ENCODE measurements at places on chromosomes 3 and 15.

- no peak for DNase-seq
Measured at GRCh38 chr3:147736226-147736625, 327.1 kb downstream of the ZIC1 start.

DNA sequence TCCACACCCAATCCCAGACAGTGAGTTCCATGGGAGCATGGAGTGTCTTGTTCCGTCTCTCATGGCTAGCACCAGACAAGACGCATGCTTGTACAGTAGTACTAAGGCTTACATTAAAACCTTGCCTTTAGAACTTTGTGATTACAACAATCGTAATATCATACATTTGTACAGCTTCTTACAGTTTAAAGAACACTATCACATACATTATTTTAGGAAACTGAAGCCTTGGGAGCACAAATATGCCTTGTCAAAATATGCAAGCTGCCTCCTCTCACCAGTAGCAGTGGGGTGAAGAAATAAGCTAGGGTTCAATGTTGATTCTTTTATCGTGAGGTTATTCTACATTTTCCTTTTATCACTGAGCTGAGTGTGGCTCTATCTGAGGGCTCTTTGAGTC lies 36.8 kb downstream of the ADAMTSL3 start:
- DNase-seq = no peak

DNA sequence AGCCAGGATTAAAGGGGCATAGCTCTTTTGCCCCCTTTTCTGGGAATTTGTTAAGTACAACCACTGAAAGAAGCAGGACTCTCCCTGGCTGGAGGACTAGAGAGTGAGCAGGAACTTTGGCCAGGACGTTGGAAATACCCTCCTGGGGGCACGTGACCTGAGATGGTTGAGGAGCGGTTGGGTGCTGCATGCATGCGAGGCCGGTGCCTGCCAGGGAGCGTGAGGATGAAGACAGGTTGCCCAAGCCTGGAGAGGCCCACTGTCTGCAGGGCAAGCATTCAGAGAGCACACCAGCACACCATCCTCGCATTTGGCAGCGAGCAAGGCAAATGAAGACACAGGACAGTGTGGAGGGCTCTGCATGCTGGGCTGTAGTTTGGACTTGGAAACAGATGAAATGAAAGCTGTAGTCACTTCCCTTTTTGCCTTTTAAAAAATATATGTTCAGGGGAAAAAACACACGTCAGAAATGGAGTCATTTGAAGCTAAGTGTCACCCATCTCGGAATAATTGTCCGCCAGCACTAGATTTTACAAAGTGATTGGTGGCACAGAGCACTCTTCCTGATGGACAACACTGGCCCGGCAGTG lies 217.6 kb downstream of the SLCO3A1 start:
- no peak for DNase-seq

DNA sequence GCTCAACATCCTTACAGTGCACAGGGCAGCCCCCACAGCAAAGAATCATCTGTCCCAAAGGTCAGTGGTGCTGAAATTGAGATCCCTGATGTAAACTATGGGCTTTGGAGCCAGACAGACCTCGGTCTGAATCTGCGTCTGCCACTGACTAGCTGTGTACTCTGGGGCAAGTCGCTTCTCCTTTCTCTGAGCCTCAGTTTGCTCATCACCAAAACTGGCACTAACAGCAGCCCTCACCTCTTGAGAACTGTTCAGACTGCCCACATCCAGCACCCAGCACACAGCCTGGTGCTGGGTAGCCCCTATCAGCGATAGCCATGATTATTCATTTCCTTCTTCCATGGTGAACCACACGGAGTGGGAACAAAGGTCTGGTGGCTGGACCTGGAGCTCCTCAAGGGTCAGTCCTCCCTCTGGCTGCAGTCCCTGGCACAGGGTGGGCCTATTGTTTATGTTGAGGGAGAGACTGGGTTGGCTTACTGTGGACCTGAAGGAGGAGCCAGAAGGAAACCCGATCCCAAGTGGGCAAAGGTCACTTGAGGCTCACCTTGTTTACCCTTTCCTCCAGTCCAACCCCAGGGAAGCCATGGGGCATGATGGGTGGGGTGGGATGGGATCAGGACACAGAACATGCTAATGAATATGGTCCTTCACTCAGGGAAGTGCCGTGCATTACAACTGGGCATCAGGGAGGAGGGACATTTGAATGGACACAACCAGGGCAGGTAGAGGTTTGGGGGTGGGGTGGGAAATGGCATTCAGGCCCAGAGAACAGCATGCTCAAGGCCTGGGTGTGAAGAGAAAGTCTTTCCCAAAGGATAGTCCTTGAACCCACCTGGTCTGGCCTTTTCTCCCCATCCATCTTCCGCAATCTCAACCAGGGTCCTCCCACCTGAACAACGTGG lies 1.6 kb upstream of the PRKCD start:
- peak; percentile 50 for DNase-seq
